ENCODE measurements at places on chromosomes 2 and 18.

GRCh38 chr2:45891719-45892424 is 240.4 kb downstream of the PRKCE start:
- DNase-seq: no peak

- DNase-seq: no peak
These were observed 1.4 kb downstream of the ASB3 start for GRCh38 chr2:53785366-53785765.

DNA sequence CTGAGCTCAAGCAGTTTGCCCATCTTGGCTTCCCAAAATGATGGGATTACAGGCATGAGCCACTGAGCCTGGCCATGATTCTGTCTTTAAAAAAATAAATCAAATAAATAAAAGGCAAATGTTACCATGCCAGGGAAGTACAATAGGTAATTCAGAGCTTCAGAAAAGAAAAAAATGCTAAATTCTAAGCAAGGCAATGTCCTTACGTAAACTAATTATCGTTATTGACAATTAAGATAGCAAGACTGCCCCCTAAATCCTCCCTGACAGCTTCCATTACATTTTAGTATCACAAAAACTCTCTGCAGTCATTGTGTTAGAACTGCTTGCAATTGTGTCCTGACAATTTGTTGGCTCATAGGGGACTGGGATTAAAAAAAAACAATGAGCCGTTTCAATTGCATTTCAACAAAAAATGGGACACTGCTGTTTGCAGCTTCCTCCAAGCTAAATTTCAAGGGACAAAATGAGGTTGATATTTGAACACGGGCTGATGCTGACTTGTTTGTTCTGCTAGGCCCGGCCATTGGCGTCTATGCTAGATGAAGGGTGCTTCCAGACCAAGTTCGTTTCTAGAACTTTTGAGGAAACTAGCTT is 88.9 kb downstream of the MOGAT1 start:
- no peak for DNase-seq

- no peak for DNase-seq
These were observed 10.9 kb downstream of the MEP1B start for GRCh38 chr18:32200766-32201165.

DNA sequence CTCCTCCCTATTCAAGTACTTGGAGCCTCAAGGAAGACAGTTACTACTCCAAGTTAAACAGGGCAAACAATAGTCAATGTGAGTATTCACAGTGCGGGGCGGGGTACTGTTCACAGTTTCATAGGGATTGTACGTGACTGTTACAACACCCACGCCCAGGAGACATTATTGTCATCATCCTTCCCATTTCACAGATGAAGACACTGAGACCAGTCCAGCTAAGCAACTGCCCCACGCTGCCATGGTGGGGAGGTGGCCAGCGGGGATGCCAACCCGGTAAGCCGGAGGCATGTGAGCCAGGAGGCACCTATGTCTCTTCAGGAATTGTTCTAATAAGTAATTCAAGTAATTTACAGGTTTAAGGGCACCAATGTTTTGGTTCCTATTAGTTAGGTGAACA is 982 bp downstream of the HJURP start:
- no peak for DNase-seq

GRCh38 chr2:215137329-215137686 is 1.1 kb downstream of the ABCA12 start:
- no peak for DNase-seq

GRCh38 chr18:79317703-79318102 is 78.0 kb upstream of the NFATC1 start:
- DNase-seq: no peak

DNA sequence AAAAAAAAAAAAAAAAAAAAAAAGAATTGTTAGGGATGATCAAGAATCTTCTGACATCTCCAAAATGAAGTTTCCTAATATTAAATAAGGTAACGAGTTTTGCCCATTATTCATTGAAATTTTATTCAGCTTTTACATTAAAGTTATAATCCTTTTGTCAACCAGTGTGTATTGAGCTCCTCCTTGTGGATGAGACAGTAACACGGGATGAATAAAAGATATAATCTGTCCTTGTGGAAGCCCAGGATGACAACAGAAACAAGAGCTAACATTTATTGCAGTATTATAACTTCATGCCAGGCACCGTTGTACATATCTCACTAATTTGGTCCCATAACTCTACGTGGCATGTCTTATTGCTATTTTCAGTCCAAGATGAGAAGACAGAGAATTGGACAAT is 33.4 kb upstream of the SERPINB7 start:
- DNase-seq: no peak

DNA sequence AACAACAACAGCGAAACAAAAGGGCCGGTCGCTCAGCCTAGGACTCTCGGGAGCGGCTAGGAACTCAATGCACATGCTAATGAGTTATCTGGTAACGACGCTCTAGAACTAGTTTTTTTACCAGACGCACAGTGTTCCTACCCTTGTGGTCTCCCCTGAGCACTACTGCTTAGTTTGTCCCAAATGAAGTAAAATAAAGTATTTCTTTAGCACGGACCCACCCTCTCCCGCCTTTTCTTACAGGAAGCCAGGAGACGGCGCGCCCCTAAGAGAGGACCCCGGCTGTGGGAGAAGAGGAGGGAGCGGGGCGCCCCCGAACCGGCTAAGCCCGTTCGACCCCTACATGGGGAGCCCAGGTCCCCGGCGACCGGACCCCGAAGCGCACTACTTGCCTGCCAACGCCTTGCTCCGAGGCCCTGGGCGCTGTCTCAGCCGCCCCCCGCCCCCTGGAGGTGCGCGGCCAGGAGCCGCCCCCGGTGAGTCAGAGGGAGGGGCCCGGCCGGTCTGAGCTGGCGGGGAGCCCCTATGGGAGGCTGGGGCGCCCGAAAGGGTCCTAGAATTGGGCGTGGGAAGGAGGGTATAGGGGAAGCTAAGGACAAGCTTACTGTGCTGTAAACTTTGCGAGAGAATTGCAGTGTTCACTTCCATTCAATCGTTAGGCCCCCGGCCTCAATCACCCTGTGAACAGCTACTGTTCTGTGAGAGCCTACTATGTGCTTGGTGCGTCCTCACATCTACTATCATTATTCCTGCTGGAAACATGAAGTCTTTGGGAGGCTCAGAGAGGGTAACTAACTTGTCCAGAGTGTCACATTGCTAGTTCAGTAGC is 3.6 kb upstream of the CAPG start:
- no peak for DNase-seq

DNA sequence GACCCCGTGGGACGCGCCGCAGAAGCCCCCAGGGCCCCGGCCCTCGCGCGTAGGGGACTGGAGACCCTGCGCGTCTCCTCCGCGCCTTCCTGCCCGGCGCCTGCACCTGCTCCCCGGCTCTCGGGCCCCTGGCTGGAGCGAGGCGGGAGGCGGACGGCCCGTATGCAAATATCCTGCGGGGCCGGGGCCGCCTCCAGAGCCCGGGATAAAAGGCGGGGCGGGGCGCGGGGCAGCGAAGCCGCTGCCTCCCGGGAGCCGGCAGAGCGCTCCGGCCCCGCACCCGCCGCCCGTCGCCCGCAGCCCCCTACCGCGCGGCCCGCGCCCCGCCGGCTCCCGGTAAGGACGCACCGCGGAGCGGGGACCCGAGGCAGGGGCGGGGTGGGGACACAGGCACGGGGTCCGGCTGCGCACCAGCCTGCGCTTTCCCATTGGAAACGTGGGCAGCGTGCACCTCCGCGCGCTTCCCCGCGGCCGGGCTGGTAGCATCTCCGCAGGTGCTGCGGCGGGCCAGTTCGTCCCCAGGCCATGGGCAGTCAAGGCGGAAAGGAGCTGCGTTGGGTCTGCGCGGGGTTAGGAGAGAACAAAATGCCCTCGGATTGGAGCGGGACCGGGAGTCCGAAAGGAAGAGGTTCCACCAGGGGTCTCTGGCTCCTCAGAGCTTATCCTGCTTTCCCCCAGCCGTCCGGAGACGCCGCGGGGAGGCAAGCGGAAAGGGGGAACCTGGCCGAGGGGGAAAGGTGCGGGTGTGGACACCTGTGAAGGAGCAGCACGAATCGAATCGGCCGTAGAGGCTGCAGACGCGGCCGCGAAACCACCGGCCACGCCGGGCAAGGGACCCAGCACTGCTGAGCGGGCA is at the start of gene ATP6V1C2:
Gene ATP6V1C2 (plus strand): TSS at position 235 of the 856 bp plus-strand sequence. CDS start 1,220 bp downstream, outside the sequence.
- DNase-seq: no peak

Measured in activated CD8-positive, alpha-beta memory T cell treated with anti-CD3 and anti-CD28 coated beads for 48 hours (primary cell).